ENCODE measurements at places on chromosomes 7 and 10.

- no peak for DNase-seq
Measured at GRCh38 chr7:158765020-158765419, 60.4 kb upstream of the NCAPG2 start.

- no peak for DNase-seq
Measured at GRCh38 chr10:27745732-27746396, at the start of gene MKX. Gene MKX (minus strand): TSS chr10:27745819. CDS start chr10:27743415, 2,404 bp downstream.

DNA sequence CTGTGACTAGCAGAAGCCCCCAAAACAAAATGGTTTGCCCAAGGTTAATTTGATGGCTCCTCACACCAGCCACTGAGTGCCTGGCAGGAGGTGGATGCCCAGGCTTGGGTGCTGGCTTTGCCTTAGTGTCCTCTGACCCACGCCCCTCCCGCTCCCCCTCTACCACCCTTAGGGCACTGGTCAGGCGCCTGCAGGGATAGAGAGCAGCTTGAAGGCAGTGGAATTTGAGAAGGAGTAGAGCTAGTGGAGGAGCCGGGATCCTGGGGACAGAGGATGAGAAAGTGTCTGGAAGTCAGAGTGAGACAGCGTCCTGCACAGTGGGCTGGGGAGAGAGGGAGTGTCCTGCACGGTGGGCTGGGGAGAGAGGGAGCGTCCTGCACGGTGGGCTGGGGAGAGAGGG lies 139.4 kb downstream of the DNAJB6 start:
- DNase-seq: no peak

- no peak for DNase-seq
Measured at GRCh38 chr7:54397836-54398612, 144.2 kb upstream of the VSTM2A start.

- DNase-seq: no peak
Measured at GRCh38 chr10:43821103-43821502, 172.4 kb upstream of the ZNF32 start.

GRCh38 chr7:112135815-112136214 lies 70.4 kb downstream of the DOCK4 start:
- DNase-seq: no peak

DNA sequence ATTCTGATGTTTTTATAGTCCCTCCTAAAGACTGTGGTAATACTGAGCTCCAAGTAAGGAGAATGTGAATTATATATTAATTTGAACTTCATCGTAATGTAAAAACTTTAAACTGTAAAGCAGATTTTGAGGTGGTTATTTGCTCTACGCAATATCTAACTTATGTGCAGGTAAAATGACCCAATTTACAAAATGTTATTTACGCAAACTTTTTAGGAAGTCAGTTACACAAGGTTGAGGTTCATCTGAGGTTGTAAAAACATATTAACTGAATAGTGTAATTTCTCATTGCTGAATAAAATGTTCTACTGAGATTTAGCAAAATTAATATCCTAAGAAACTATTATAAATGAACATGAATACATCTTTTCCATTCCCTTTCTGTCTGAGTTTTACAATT lies 15.8 kb downstream of the GLCCI1 start:
- no peak for DNase-seq

DNA sequence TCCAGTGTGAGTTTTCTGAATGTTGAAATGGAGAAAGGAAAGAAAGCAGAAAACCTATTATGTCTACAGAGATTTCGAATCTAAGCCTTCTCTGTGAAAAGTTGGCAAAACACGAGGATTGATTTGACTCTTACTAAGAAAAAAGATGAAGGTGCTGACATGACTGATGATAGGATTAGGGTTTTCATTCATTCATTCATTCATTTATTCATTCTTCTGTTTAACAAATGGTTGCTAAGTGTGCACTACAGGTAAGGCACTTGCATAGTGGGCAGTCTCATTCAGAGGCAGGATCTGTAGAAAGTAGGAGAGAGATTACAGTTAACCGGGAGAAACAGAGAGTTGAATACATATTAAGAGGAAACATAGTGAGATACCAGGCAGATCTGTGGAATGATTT lies 137.1 kb downstream of the ZNF365 start:
- no peak for DNase-seq

GRCh38 chr10:21464134-21464533 lies 61.3 kb downstream of the SKIDA1 start:
- no peak for DNase-seq

DNA sequence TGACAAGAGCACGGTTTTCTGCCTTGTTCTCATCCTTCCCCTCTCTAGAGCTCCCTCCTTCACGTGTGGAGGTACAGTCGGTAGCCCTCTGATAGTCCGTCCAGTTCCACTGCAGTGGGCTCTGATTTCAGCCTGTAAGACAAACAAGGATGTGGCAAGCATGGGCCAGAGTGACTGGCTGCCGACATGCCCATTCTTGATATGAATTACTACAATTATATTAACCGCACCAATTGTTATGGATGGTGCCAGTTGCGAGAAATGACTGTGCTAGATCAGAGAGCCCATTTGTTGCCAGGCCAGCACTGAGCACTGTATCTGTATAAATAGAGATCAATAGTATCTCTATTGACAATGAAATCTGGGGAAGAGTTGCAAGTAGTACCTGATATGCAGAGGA lies 146.6 kb downstream of the CHN2 start:
- no peak for DNase-seq

GRCh38 chr7:135774284-135774683 lies 25.7 kb upstream of the FAM180A start:
- no peak for DNase-seq

- no peak for DNase-seq
Measured at GRCh38 chr7:114086914-114087652, 168.3 kb upstream of the PPP1R3A start.

DNA sequence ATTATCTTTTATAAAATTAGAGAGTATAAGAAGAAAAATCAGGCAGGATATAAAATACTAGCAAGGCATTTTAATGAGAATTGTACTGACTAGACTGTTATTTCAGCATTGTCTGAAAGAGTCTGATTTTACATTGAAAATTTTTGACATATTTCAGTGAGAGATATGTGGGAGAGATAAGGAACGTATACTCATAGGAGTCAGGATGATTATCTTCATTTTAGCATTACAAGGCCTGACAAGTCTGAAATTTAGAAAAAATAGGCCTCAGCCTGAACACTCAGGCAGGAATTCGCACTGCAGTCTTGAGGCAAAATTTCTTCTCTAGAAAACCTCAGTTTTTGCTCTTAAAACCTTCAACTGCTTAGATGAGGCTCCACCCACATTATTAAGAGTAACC lies 386.0 kb downstream of the HGF start:
- DNase-seq: no peak

DNA sequence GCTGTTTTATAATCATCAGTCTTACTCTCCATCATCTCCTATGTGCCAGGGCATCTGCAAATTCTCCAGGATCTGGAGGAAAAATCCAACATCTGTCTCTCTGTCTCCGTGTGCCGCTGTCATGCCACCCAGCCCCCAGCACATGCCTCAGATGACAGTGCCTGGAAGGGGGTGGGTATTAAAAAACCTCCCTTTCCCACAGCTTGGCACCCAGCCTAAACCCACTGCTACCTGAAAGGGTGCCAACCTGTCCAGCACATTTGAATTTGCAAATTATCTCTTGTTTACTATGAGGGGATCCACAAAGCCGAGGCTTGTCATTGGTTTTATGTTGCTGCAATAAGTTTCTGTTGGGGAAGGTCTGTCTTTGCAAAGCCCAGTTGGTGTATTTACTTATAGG lies 73.1 kb downstream of the EMX2 start:
- DNase-seq: no peak

DNA sequence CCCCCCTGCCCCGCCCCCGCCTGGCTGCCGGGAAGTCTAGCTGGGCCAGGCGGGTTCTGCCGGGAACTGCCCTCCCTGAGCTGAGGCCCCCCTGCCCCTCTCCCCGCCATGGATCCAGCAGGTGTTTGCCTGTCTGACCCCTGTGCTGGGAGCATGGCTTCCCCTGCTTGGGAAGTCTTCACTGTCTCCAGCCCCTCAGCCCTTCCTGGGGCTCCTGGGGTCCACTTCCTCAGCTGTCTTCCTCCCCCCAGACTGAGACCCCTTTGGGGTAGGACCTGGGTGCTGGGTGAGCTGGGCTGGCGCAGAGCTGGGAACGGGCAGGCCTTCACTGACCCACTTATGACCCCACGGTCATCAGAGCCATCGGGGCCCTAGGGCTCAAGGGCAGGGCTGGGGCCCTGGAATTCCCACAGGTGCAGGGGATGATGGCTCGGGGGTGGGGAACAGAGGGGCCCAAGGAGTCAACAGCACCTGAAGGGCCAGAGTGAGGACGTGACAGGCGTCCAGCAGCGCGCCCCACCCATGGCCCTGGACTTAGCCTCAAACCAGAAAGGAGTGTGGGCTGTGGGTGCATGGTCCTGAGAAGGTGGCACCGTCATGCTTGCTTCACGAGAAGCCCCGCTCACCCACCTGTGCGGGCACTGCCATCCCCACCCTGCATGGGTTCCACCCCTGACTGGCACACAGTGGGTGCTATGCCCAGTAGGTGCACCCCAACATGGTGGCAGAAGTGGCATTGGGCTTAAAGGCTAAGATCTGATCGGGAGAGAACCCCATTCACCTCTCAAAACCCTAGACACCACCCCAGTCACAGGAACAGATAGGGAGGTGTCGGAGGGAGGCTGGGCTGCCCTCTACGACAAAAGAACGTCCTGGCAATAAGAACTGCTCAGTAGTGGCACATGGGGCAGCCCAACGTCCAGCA lies 16.2 kb upstream of the TNRC18 start:
- no peak for DNase-seq

GRCh38 chr10:8060704-8061121 lies 6.2 kb downstream of the GATA3 start:
- DNase-seq: no peak

GRCh38 chr10:73857446-73857845 lies 16.9 kb downstream of the CAMK2G start:
- no peak for DNase-seq

DNA sequence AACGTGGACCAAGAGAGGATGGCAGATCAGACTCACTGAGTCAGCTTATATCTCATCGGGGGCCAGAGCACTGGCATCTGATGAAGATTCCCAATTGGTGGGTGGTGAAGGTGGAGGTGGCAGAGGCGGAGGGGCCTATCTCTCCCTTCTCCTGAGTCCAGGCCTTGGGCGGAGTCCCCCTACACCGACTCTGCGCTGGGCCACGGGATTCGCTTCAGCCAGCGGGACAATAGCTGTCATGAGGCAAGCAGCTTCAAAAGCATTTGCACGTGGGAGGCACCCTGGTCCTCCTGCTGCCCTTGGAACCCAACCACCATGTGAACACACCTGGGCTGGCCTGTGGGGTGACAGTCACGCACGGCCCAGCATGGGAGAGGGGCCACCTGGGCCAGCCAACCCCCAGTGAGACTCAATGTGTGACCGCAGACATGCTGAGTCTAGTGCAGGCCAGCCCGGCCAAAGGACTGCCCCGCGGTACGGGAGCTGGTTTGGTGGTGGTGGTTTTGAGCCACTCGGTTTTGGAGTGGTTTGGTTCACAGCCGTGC lies 466.8 kb upstream of the FOXK1 start:
- no peak for DNase-seq

- no peak for DNase-seq
Measured at GRCh38 chr7:73521636-73522104, 423 bp downstream of the BAZ1B start.

GRCh38 chr10:83764666-83765065 lies 374.6 kb upstream of the GHITM start:
- no peak for DNase-seq

DNA sequence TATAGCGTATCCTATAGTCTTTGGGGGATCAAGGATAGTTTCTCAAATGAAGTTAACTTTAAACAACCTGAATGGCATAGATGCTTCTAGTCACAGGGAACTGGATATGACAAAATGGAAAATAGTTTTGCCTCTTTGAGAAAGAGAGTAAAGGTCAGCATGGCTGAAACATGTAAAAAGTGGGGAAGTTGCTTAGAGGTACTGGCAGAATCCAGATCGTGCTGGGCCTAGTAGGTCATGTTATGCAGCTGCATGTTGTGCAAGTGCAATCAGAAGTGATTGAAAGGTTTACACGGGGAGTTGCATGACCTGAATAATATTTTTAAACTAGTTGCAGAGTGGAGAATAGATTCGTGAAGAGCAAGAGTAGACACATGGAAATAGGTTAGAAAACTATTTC lies 201.1 kb upstream of the HDAC9 start:
- no peak for DNase-seq

DNA sequence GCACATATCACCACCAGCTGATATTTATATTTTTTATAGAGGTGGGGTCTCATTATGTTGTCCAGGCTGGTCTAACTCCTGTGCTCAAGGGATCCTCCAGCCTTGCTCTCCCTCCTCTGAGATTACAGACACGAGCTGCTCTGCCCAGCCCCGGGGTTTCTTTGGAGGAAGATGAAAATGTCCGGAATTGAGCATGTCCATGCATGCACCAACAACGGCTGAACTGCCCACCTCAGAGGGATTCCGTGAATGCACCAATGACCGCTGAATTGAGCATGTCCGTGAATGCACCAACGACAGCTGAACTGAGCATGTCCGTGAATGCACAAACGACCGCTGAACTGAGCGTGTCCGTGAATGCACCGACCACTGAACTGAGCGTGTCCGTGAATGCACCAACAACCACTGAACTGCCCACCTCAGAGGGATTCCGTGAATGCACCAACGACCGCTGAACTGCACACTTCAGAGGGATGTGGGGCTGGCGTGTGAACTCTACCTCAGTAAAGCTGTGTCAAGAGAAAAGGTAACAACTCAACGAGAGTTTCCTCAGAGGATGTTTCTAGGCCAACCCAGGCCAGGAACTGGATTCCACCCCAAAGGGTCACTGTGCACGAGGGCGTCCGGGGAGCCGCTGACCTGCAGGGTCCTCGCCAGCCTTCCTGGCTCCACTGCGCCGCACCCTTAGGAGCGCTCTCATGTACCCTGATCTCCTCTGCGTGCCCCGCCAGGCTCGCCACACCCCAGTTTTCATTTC lies 34.9 kb upstream of the INPP5A start:
- DNase-seq: no peak

- DNase-seq: peak; percentile 46
Measured at GRCh38 chr10:22252801-22253579, 35.2 kb upstream of the EBLN1 start.

DNA sequence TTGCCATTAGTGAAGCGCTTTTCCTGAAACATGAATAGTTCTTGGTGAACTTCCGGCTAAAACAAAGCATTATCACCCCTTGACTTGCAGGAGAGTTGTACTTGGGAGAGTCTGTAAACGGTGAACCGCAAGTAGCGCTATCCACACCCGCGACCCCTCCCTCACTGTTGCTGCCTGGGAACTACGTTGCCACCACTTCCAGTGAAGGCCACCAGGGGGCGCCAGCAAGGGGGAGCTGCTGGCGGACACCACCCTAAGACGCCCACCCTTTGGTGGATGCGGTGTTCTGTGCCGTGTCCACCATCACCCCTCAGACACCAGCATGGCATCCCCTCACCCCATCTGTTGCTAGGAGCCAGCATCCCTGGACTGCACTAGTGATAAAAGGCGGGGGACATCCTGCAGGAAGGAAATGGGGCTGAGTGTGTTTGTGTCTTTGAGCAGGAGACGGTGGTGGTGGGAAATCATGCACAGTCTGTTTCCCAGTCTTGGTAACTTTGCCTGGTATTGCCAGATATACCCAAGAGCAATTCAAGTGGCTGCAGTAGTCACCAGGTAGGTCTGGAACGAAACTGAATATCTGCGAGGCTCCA lies 298.2 kb downstream of the FRMD4A start:
- peak; percentile 9 for DNase-seq

- DNase-seq: peak; percentile 35
Measured at GRCh38 chr7:2713370-2713769, 25.4 kb downstream of the AMZ1 start.

- DNase-seq: peak; percentile 24
Measured at GRCh38 chr10:35341521-35341920, 5.2 kb downstream of the CCNY start.

- DNase-seq: no peak
Measured at GRCh38 chr10:49609283-49610113, 612 bp upstream of the SLC18A3 start.

Measured in immature natural killer cell (primary cell).